ENCODE measurements at places on chromosomes 5 and 9.

GRCh38 chr5:11261241-11261640 lies 500.2 kb upstream of the DAP start:
- no peak for DNase-seq

DNA sequence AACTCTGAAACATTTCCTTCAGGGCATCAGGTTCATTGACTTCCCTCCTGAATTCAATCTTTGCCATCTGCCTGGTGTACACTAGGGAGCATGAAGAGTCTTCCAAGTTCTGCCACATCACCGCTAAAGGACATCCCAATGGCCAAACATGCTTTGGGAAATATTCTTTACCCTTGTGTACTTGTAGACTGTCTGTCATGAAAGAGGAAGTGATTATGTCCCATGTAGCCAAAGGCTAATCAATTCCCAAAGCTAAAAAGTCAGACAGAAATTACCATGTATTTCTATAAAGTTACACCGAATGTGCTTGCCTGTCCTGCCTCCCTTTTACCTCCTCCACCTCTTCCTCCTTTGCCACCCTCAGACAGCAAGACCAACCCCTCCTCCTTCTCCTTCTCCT lies 28.9 kb upstream of the RECK start:
- no peak for DNase-seq

DNA sequence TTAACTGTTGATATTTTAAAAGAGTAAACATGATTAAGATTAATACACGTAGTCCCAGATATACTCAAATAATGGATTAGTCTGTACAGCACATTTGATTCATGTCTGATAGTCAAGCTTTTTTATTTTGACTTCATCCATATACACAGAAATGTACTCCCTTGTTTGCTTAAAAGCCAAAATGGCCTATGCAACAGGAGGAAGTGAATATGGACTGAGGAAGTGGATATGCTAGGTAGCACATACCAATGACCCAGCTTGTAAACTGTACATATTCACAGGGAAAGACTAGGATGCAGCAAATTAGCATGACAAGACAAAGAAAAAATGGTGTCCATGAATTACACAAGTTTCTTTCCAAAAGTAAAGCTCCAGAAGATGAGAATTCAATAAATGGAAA lies 109.7 kb downstream of the CAAP1 start:
- DNase-seq, result no peak

GRCh38 chr9:87029905-87030304 lies 82.6 kb upstream of the GAS1 start:
- DNase-seq, result no peak

- no peak for DNase-seq
Observed at GRCh38 chr5:126998895-126999570, 31.3 kb downstream of the MARCHF3 start.

DNA sequence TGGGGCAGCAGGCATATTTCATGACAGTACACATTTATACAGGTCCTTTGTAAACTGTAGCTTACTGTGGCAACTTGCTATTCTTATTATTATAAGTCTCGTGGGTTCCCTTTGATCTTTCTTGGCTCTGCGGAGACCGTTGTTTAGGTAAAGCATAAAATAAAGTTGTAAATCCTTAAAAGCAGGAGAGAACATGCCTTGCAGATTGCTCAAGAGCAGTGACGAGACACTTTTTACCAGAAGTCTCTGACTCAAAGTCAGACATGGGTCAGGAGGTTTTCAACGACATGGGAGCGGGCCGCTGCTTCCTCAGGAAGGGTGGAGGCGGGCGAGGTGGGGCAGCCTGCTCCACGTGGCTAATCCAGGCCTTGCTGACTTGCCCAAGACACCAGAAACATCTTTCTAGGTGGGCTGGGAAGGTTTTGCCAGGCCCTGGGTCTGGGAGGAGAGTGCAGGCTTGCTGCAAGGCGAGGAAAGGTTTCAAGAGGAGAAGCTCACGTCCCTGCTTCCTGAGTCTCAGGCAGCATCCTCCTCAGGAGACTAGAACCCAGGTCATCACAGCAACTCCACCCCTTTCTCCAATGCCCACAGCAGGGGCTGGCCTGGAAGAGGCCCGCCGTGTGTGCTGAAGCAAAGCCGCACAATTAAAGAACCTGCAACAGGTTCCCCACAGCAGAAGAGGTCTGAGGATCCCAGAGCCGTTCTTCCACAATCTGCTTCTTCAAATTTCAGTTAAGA lies 6.5 kb downstream of the TBC1D2 start:
- no peak for DNase-seq

DNA sequence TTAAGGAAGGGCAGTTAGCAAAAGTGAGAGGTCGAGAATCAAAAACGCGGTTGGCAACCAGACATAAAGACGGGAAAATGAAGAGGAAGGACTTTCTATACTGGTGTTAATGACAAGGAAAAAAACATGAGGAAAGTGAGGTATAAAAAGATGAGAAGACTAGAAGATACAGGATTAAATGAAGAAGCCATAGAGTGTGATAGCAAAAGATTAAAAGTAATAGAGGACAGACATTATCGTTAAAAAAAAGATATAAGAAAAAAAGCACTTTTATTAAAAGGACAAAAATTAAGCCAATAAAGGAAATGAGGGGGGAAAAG lies 1.7 kb upstream of the SSBP2 start:
- no peak for DNase-seq

DNA sequence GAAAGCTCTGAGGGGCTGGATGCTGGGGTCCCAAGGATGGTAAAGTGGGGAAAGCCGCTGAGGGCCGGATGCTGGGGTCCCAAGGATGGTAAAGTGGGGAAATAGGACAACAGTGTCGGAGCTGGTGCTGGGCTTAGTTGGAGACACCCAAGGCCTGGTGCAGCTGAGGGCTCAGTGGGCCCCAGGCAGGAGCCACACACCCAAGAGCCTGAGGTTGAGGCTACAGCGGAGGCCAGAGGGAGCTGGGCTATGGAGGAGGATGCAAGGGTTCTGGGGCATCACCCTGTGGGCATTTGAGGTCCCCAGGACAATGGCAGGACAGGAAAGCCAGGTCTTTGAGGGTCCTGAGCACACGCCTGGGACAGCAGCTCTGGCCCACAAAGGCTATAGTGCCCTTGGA lies 19.1 kb upstream of the SLC9A3 start:
- no peak for DNase-seq

- no peak for DNase-seq
Observed at GRCh38 chr9:101625876-101626275, 31.1 kb upstream of the PPP3R2 start.

DNA sequence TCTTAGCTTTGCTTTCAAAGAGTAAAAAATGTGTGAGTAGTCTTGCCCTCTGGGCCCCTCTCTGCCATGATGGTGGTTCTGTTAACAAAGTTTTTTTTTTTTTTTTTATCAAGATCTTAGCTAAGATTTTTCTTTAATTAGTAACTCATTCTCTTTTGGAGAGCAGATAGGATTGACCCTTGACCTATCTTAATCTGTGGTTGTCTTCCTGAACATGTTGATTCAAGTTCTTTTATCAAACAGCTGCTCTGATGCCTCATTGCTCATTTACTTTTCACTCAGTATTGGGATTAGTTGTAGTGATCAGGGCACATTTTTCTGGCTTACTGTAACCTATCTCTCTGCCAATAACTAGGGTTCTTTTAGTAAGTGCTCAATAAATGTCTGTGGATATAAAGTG lies 106.3 kb downstream of the PCSK5 start:
- DNase-seq, result no peak

DNA sequence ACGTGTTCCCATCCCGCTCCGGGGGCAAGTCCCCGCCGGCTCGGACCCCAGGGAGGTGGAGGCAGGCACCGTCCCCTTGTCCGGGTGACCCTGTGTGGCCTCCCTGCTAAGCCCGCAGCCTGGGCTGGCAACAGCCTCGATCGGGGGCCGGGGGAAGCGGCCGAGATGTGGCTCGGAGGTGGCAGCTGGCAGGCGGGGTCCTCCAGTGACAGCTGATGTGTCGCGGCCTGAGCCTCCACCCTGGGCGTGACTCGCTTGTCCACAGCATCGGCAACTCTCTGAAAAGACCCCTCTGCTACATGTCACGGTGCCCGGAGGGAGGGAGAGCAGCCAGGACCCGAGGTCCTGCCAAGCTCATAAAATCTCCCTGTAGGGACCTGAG lies 124.8 kb upstream of the IRX4 start:
- no peak for DNase-seq

DNA sequence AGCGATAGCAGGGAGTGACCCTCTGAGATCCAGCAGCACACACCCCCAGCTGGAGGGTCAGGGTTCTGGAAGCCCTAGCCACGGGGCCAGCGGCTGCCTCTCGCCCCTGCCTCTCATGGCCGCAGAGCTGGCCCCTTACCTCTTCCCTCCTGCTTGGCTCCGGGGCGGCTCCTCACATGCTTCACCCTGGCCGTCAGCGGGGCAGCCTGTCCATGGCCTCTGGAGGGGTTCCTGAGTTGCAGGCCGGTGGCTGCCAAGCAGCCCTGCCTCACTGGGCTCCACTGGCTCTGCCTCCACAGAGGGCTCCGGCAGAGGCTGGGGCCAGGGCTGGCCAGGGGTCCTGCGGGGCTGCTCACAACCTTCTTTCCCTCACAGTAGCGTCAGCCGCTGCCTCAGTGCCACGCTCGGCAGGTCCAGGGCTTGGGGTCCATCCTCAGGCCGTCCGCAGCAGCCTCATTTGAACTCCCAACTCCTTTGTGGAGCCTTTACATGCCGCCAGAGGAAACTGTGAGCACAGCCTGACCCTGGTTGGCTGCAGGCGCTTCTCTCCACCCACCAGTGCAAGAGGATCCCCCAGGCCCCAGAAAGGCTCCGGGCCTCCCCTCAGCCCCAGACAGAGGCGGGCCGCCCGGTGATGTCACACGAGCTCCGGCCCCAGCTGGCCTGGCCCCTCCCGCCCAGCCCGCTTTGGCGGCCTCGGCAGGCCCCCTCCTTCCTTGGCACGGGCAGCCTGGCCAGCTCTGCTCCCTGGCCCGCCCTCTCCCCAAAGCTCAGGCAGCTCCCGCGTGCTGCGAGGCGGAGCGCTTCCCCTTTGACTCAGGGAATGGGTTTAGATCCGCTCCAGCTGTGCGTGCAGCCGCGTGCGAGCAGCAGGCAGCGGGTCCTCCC lies at the start of gene ANGPTL2:
TSS of gene ANGPTL2 (minus strand) at position 460 of the 888 bp plus-strand sequence. CDS start 13,904 bp downstream, outside the sequence.
- DNase-seq, result peak; percentile 97

GRCh38 chr5:140228364-140228837 lies 53.4 kb downstream of the CYSTM1 start:
- DNase-seq, result no peak

- no peak for DNase-seq
Observed at GRCh38 chr9:106922026-106922425, 59.1 kb downstream of the ZNF462 start.

GRCh38 chr5:17269201-17269600 lies 51.8 kb downstream of the BASP1 start:
- DNase-seq, result no peak

- no peak for DNase-seq
Observed at GRCh38 chr5:102582696-102583095, 83.9 kb upstream of the SLCO6A1 start.

GRCh38 chr9:89315482-89315881 lies 2.8 kb upstream of the SECISBP2 start:
- no peak for DNase-seq

- DNase-seq, result no peak
Observed at GRCh38 chr5:168612123-168612522, 33.0 kb upstream of the PANK3 start.

- DNase-seq, result no peak
Observed at GRCh38 chr5:89036704-89037489, 153.9 kb upstream of the MEF2C start.

- no peak for DNase-seq
Observed at GRCh38 chr5:134794082-134794481, 35.5 kb downstream of the DDX46 start.

DNA sequence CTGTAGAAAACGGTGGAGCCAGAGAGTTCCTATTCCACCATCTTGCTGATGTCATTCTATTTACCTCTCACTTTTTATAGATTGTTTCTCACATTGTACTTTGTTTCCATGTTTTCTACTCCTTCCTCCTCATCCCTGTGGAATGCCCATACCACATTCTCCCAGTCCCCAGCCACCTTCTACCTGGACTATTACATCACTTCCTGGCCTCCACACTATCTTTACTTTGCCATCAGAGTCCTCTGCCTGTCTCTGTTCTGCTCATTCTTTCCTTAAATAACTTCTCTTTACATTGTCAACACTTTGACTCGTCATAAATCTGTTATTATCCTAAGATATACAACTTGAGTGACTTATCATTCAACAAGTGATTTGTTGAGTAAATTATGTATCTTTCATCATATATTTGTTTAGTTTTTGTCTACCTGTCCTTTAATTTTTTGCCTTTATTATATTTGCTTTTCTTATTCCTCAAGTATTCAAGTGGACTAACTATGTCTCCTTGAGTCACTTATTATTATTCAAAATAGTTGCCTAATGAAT lies 182.5 kb downstream of the ADGRV1 start:
- DNase-seq, result no peak

GRCh38 chr9:135127718-135128670 lies 40.5 kb downstream of the OLFM1 start:
- DNase-seq, result peak; percentile 89

- no peak for DNase-seq
Observed at GRCh38 chr5:111224561-111225345, 569 bp downstream of the CAMK4 start.

GRCh38 chr5:120375248-120375647 lies 88.9 kb upstream of the PRR16 start:
- DNase-seq, result no peak

DNA sequence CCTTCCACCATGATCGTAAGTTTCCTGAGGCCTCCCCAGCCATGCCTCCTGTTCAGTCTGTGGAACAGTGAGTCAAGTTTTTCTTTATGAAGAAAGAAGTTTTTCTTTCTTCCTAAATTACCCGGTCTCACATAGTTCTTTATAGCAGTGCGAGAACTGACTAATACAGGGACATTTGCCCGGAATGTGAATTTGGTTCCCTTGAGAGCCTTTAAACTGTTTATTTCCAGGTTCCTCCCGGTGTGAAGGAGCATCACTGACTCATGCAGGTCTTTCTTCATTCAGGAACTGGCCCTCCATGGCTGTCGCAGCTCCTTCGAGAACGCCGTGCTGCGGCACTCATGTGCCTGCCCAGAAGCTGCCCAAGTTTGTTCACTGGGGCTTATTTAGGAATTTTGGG lies 87.7 kb downstream of the PTCH1 start:
- no peak for DNase-seq
